ENCODE measurements at places on chromosomes 7 and 10. TPM values are rescaled to one million over a fixed set of nuclear protein-coding genes. Genes with fewer than 3 reads are reported as not detected.

DNA sequence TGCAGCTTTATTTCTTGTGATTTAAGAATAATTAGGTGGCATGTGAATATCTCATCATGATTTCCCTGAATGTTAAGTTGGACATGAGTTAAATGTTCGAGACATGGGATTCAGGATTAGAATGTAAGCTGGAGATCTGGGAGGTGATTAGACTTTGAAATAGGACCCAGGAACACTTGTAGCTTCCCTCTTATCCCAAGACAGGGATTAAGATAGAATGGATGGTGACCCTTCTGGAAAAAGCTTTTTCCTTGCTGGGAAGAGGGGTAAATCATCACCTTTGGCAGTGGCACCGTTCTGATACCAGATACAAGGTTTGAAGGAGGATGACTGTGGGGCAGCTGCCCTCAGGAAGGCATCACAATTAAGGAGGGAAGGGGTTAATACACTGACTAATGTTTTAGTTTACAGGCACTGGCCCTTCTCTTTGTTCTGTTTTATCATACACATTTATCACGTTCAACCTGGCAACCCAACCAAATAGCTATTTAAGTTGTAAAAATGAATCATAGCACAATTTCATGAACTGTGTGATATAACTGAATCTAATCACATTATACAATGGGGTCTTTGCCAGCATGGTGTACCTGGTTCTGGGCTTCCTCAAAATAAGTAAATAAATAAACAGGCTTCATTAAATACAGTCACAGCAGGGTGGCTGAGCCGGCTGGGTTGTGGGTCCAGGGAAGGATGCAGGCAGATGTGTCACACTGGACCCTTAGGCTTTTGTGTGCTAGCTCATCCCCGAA, 212.7 kb downstream of the LRMDA start:
- no peak overlapping the region for H3K27ac ChIP-seq
- H3K4me1 ChIP-seq: no peaks in the 10 kb centered on the region
- no peaks in the 10 kb centered on the region for H3K27me3 ChIP-seq
- no peak for DNase-seq

GRCh38 chr10:7199152-7199760, 211.6 kb downstream of the SFMBT2 start:
- H3K36me3 ChIP-seq: no peaks in the 10 kb centered on the region
- no peaks in the 10 kb centered on the region for H3K4me1 ChIP-seq
- H3K27ac ChIP-seq: no peak overlapping the region
- H3K4me3 ChIP-seq: no peak overlapping the region
- H3K27me3 ChIP-seq: no peaks in the 10 kb centered on the region
- DNase-seq: no peak

Gene ZP3
- total RNA-seq: 3.7 TPM

Gene SPDYE6
- not detected for total RNA-seq

- H3K27me3 ChIP-seq: no peaks in the 10 kb centered on the region
- no peak overlapping the region for H3K27ac ChIP-seq
- DNase-seq: no peak
- peaks cover 12% of the 10 kb centered on the region for H3K4me1 ChIP-seq
- no peaks in the 10 kb centered on the region for H3K36me3 ChIP-seq
Measured at GRCh38 chr10:95352684-95353083, 61.9 kb upstream of the PDLIM1 start.

Gene CRPPA
- total RNA-seq: 4.4 TPM

DNA sequence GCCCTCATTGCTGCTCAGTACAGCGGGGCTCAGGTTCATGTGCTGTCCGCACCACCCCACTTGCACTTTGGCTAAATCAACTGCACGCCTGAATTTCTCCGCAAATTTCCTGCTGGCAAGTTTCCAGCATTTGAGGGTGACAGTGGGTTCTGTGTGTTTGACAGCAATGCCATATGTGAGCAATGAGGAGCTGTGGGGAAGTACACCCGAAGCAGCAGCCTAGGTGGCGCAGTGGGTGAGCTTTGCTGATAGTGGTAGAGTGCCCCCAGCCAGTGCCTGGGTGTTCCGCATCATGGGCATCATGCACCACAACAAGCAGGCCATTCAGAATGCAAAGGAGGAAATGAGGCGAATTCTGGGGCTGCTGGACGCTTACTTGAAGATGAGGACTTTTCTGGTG, 103.9 kb upstream of the POT1 start:
- H3K4me3 ChIP-seq: no peak overlapping the region
- no peaks in the 10 kb centered on the region for H3K36me3 ChIP-seq
- DNase-seq: no peak
- no peaks in the 10 kb centered on the region for H3K4me1 ChIP-seq
- no peaks in the 10 kb centered on the region for H3K27me3 ChIP-seq

- no peak overlapping the region for H3K4me3 ChIP-seq
- 0 out of 2 replicates have a peak, but pooled peaks cover 9% of the 10 kb centered on the region for H3K27me3 ChIP-seq
- DNase-seq: peak; percentile 4
- no peaks in the 10 kb centered on the region for H3K4me1 ChIP-seq
- no peak overlapping the region for H3K27ac ChIP-seq
Measured at GRCh38 chr10:17375936-17376584, 78.3 kb downstream of the ST8SIA6 start.

Gene TMEM178B
- total RNA-seq: not detected

DNA sequence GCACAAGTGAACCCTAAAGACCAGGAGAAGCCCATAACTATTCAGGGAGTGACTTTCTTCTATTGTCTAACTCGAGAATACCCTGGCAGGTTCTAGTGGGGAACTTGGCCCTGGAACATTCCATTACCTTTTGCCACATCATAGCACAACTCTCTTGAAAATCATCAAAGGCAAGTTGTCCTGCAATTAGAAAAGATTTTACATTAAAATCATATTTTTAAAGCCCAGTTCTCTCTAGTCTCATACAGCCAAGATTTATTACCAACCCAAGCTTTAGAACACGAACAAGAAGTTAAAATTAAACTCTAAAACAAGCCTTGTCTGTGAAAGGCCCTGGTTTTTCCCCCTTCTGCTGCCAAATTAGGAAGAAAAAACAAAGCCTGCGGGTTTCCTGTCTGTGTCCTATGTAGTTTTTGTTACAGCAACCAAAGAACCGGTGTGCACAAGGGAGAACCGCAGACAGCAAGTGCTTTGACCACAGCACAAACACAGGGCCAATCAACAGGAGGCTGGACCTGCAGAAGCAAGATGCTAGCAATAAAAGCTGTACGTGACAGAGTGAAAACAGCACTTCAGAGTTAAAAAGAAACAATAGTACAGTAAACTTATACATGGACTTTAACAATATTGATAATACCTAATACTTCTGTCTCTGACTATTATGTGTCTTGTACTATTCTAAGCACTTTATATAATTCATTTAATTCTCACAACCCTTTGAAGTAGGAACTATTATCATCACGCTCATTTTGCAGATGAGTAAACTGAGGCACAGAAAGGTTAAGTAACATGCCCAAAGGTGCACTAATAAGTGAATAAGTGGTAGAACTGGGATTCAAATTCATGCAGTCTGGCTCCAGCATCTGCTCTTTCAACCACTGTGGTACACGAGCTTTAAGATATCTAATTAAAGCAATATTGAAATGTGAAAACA, 65.8 kb downstream of the STK17A start:
- peaks cover 65% of the 10 kb centered on the region for H3K4me1 ChIP-seq
- DNase-seq: peak; percentile 58
- peak overlapping the region; percentile 97 for H3K27ac ChIP-seq
- H3K36me3 ChIP-seq: peaks cover 25% of the 10 kb centered on the region
- H3K27me3 ChIP-seq: no peaks in the 10 kb centered on the region

Gene NRCAM
- total RNA-seq: not detected

DNA sequence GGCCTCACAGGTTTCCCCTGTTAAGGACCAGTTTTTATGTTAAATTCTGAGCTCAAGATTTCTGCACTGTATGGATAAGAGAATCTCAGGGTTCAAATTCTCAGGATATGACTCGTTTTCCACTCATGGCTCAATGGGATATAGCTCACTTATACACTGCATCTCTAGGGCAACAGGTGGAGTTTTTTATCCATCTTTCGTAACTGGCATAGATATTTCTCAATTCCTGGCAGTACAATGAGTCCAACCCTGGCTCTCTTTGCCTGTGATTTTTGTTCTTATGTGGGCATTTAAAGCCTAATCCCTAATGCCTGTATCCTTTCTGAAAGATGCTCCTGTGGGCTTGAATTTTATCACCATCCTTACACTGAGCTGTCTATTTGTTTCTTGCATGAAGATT, 7.6 kb downstream of the CCDC172 start:
- no peaks in the 10 kb centered on the region for H3K36me3 ChIP-seq
- no peaks in the 10 kb centered on the region for H3K27me3 ChIP-seq
- no peaks in the 10 kb centered on the region for H3K4me1 ChIP-seq
- H3K4me3 ChIP-seq: no peak overlapping the region
- H3K27ac ChIP-seq: no peak overlapping the region
- DNase-seq: no peak

Gene SDK1
- 8.7 TPM for total RNA-seq
